ENCODE measurements at places on chromosomes 2 and 18.

- peak; percentile 85 for DNase-seq
These were observed 24.9 kb downstream of the MTCL1 start for GRCh38 chr18:8730080-8730827.

- no peak for DNase-seq
These were observed 204.0 kb downstream of the TGIF1 start for GRCh38 chr18:3653851-3654441.

DNA sequence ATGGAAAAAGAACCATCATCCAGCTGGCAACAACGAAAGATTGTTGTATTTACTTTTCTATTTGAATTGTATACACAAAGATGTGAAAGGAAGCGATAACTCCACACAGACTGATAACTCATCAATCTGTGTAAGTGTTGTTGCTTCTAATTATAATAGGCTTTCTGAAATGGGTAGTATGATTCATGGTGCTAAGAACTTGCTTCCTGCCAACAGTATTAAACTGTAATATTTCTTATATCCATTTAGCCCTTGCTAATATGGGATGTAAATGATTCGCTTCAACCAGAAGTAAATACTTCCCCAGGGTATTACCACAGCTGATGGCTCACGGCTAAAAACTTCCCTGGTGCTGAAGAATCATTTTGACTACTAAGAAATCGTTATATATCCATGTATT, 70.2 kb downstream of the TMEM163 start:
- no peak for DNase-seq

DNA sequence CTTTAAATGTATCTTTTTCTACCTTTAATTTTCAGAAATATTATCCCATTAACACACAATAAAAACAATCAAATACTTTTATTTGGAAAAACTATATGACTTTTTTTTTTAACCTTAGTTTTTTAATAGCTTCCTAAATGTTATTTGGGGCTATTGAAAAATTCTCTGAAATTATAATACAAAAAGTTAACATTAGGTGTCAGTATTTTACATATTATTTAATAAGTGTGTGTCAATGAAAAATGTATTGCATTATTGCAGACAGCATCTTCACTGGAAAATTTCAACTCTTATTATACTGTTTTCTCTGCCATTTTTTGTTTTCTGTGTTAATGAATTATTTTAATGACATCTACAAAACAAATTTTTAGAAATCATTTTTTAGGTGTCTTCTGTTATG, 51.1 kb upstream of the ARHGAP15 start:
- DNase-seq = no peak

- no peak for DNase-seq
These were observed 194.5 kb upstream of the APCDD1 start for GRCh38 chr18:10259901-10260300.

DNA sequence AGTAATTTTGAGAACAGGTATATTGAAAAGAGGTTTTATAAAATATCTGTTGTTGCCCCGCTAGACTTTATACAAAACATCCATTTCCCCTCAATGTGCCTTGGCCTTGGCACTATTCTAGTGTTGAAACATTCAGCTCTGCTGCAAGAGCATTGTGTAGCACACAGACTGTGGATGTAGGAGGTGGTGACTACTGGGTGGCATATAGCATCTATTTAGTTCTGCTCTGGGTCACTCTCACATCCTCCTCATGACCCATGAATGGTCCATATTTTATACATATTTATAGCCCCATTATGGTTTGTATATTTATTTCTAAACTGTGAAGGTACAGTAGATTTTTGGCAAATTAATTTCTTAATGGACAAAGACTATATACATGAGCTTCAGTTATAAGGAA, 1022.0 kb upstream of the CELF4 start:
- no peak for DNase-seq

- DNase-seq = no peak
These were observed 42.6 kb downstream of the HNRNPLL start for GRCh38 chr2:38560092-38560491.

DNA sequence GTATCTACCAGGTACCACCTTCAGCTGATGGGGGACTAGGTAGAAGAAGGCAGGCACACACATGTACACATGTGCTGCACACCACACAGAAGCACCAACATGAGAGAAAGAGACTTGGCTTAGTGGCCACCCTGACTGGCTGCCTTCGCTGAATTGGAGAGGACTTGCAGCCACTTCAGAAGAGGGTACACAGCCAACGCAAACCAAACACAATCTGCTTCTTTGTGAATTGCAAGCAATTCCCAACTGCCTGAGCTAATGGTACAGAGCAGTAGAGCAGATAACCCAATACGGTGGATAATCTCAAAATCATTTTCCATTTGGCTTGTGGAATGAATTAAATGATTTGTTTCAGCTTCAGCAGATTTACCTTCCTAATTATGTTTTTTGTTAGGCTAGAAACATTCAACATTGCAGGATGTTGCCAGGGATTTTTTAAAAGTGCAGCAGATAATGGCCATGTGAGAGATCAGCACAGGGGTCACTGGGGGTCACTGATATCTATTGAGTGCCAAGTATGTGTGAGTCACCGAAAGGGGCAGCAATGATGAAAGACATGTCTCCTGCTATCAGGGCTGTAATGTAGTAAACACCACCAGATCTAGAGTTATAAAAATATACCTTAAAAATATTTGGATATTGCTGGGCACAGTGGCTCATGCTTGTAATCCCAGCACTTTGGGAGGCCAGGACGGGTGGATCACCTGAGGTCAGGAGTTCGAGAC, 652.6 kb downstream of the BCL11A start:
- no peak for DNase-seq

DNA sequence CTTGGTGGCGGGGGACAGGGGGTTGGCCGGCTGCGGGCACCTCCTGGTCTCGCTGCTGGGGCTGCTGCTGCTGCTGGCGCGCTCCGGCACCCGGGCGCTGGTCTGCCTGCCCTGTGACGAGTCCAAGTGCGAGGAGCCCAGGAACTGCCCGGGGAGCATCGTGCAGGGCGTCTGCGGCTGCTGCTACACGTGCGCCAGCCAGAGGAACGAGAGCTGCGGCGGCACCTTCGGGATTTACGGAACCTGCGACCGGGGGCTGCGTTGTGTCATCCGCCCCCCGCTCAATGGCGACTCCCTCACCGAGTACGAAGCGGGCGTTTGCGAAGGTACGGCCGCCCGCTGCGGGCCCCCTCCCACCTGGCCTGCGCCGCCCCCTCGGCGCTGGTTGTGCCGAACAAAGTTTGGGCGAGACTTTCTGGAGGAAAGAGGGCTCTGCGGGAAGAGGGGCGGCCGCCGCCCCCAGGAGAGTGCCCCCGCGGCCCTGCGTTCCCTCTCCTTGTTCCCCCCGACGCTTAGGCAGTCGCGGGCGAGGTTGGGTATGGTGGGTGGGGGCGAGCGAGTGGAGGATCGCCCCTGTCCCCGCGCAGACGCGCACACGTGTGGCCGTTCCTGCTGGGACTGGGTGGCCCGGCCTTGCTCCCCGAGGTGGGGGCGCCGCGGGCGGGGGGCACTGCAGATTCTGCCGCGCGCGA, 866 bp downstream of the CRIM1 start:
- no peak for DNase-seq

DNA sequence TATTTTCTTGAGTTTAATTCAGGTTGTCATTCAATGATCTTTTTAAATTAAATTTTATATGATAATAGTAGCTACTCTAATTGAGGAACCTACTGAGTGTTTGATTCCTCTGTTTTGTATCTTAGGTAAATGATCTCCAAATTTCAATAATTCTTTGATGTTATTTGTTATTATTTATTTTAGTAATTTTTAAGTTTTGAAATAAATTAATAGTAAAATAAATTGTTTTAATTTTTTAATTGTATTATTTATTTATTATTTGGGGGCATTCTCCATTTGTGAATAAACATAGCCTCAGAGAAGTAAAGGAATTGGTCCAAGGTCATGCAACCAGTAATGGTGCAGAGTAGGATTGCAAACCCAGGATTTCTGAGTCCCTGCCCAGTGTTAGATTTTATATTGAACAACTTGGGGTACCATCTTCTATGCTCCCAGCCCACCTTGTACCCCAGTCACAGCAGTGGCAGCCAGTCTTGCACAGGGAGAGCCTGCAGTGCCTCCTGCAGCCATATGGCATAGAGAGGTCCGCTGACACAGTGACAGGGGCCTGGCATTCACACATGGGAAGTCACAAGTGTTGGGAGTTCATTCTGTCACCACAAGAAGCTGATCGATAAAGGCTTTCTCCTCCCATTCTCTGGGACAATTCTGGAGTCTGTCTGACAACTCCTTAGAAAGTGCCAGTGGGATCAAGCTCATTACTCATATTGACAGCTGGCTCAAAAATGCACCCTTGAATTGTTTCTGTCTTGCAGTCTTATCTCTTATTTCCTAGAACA, 110.0 kb upstream of the ETAA1 start:
- DNase-seq = no peak

DNA sequence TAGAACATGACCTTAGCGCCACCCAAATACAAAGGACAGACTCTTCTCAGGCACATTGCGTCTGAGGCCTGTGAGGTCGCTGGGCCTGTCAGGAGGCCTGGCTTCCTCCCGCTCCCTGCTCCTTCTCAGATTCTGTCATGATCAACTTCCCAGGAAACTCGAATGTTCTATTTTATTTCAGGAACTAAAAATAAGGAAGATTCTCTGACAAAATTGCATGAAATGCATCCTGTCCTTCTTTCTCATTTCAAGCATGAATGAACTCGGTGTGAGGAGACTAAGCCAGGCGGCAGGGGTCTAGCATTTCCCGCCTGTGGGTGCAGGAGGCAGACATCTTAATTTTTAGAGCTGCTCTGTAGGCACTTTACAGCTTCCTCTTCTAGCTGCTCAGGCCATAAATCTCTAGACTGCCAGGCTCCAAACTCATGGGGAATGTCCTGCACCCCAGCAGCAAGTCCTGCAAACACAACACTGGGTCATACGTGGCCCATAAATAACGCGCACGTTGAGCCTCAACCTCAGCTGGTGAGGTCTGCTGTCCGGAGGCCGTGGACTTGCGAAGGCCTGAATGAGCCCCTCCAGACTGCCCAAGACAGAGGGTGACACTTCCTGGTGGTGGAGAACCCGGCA, 109.7 kb upstream of the ZNF236 start:
- DNase-seq = no peak
